Astrocyte (in vitro differentiated cells and primary cell): ENCODE measurements at places on chromosomes 5 and 9. TPM values are rescaled to one million over a fixed set of nuclear protein-coding genes. Genes with fewer than 3 reads are reported as not detected.

IFNA2 gene
- total RNA-seq: not detected in 2 replicates

CER1 gene
- 2.2 and 2.8 TPM in 2 replicates for total RNA-seq

HNRNPA0 gene
- total RNA-seq: 29.5 and 30.2 TPM in 2 replicates

SNCAIP gene
- total RNA-seq: 0.84 and 1.7 TPM in 2 replicates

ASS1 gene
- 117 and 182 TPM in 2 replicates for total RNA-seq

WNT8A gene
- total RNA-seq: not detected in 2 replicates

SHOC1 gene
- total RNA-seq: not detected in 2 replicates

RANBP17 gene
- total RNA-seq: 15.9 and 16.2 TPM in 2 replicates

SHISAL2B gene
- total RNA-seq: not detected in 2 replicates

ACTBL2 gene
- 11.6 and 11.8 TPM in 2 replicates for total RNA-seq

GFI1B gene
- not detected in 2 replicates for total RNA-seq

PRDM9 gene
- not detected in 2 replicates for total RNA-seq

SPARC gene
- total RNA-seq: 15,667 and 20,724 TPM in 2 replicates

HTR4 gene
- total RNA-seq: not detected in 2 replicates

FYB1 gene
- 0.11 TPM in 1 of 2 replicates, not detected in the other for total RNA-seq

MUSK gene
- total RNA-seq: not detected in 2 replicates

TRIM7 gene
- 0.22 and 0.27 TPM in 2 replicates for total RNA-seq

PCDHB11 gene
- total RNA-seq: 2.1 TPM in 2 replicates

GPX8 gene
- total RNA-seq: 144 and 176 TPM in 2 replicates

KIF12 gene
- total RNA-seq: 0.34 and 0.50 TPM in 2 replicates

TRPM3 gene
- 0.14 and 0.22 TPM in 2 replicates for total RNA-seq

ADRA1B gene
- total RNA-seq: 1.4 and 1.9 TPM in 2 replicates

KIF24 gene
- total RNA-seq: 0.79 and 0.86 TPM in 2 replicates

CCNI2 gene
- total RNA-seq: 0.16 and 0.24 TPM in 2 replicates

DPYSL3 gene
- 197 and 198 TPM in 2 replicates for total RNA-seq

LRRC14B gene
- total RNA-seq: not detected in 2 replicates

IL11RA gene
- total RNA-seq: 22.2 and 28.0 TPM in 2 replicates

TNFSF15 gene
- 4.2 and 10.3 TPM in 2 replicates for total RNA-seq

CATSPER3 gene
- 0.26 and 0.39 TPM in 2 replicates for total RNA-seq

PRKACG gene
- not detected in 2 replicates for total RNA-seq

ARRDC1 gene
- total RNA-seq: 13.9 and 14.2 TPM in 2 replicates

RAPGEF6 gene
- 14.1 and 14.9 TPM in 2 replicates for total RNA-seq

FAM221B gene
- not detected in 2 replicates for total RNA-seq

PCDHGA1 gene
- 0.17 and 0.27 TPM in 2 replicates for total RNA-seq

DNM1 gene
- 29.7 and 37.6 TPM in 2 replicates for total RNA-seq

HEMGN gene
- not detected in 2 replicates for total RNA-seq

NR2F1 gene
- total RNA-seq: 4.3 and 5.1 TPM in 2 replicates

PCDHGB5 gene
- 1.1 and 2.1 TPM in 2 replicates for total RNA-seq
